Activated naive CD8-positive, alpha-beta T cell treated with anti-CD3 and anti-CD28 coated beads, Interleukin-2, amount 50 U/mL, for 24 hours (primary cell): ENCODE measurements at places on chromosomes 4 and X.

DNA sequence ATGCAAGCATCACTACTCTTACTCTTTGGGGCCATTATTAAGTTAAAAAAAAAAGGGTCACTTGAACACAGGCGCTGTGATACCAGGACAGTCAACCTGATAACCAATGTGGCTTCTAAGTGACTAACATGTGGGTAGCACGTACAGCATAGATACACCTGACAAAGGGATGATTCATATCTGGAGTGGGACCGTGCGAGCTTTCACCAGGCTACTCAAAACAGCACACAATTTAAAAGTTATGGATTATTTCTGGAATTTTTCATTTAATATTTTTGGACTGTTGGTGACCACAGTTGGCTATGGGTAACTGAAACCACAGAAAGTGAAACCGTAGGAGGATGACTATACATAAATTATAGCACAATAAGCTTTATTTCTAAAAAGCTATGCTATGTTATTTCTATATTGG, 113.8 kb upstream of the STIM2 start:
- peak; percentile 29 for DNase-seq

GRCh38 chr4:102759831-102760644, 730 bp downstream of the MANBA start:
- no peak for DNase-seq

DNA sequence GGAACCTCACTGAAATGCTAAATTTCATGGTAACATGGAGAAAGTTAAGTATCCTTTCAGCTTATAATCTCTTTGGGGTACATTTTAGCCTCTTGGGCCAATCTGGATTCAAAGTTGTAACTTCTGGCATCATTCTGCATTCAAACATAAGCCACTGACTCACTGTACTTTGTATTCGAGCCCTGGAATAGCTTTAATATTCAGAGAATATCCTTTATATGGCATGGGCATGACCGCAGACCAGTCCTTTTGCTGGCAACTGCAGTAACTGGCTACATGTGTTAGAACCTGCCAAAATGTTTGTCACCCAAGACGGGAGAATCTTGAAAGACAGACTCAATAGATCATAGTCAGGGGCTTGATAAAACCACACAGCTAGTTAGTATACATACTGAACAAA, 3.3 kb downstream of the GASK1B start:
- no peak for DNase-seq

GRCh38 chr4:113745711-113746110, 15.8 kb downstream of the CAMK2D start:
- DNase-seq, result no peak

- DNase-seq, result no peak
Measured at GRCh38 chrX:24282381-24283126, 31.3 kb downstream of the SUPT20HL2 start.

DNA sequence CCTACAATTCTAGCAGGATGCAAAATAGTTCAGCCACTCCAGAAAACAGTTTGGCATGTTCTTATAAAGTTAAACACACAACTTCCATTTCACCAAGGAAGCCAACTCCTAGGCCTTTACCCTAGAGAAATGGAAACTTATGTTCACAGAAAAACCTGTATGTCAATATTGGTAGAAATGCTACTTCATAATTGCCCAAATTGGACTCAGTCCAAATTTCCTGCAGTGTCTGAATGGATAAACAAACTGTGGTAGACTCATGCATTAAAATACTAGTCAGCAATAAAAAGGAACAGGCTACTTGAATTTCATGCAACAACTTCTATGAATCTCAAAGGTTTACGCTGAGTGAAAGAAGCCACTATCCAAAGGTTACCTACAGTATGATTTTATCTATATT, 1738.8 kb upstream of the IGFBP7 start:
- no peak for DNase-seq

- no peak for DNase-seq
Measured at GRCh38 chr4:108227923-108228322, 59.2 kb upstream of the LEF1 start.

GRCh38 chrX:96776966-96777365, 92.3 kb downstream of the DIAPH2 start:
- DNase-seq, result no peak

GRCh38 chr4:2249526-2250356, 7.8 kb upstream of the HAUS3 start:
- DNase-seq, result no peak

GRCh38 chr4:188942606-188943005, 803.4 kb downstream of the TRIML1 start:
- no peak for DNase-seq

GRCh38 chr4:69773484-69773883, 13.1 kb upstream of the SULT1B1 start:
- no peak for DNase-seq

DNA sequence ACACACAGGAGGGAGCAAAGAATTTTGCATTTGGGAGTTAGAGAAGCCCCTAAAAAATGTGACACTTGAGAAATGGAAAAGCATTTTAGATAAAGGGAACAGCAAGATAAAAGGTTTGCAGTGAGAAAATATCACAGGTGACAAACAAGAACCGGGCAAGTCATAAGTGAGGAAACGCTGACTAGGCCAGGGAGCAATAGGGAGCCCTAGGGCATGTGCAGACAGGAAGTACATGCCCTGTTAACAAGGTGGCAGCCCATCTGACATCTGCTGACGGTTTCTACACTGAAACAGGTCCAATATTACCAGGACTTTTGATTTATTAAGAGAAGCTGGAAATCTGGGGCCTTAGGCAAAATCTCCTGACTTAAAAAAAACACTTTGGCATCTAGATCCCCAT, 4.0 kb upstream of the IL13RA1 start:
- no peak for DNase-seq

- DNase-seq, result no peak
Measured at GRCh38 chrX:64570204-64570603, 175.0 kb upstream of the MTMR8 start.

DNA sequence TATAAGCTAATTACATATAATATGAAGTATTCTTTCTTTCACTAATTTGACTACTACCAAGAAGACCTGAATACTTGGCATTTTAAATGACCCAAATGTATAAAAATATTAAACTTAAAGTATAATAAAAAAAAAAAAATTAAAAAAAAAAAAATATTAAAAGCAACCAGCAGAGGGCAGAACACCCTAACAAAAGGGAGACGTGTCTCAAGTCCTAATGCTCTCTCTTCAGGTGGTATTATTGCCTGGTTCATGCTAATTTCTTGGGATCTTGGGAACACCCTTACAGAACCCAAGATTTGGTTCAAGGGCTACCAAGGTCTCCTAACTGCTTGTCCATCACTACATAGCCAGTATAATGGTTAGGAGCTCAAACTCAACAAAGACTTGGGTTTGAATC, 754.8 kb downstream of the RAB28 start:
- DNase-seq, result no peak

GRCh38 chrX:38347136-38347535, 5.3 kb upstream of the OTC start:
- no peak for DNase-seq

DNA sequence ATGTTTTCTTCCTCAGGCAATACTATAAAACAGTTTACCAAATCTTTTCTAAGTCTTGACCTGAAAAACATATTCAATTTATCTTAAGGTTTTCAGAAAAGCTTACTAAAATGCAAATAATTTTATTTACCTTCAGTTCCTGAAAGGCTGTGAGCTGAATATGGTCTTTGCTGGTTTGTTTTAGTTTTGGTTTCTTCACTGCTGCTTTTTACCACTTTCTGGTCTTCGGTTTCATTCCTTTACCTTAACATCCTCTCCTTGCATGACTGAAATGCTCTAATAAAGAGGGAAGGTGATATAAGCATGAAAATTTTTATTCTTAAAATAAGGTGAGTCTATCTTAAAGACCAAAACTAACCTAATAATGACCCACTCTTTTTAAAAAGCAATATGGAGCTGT, 97.1 kb upstream of the NRK start:
- DNase-seq, result no peak

- no peak for DNase-seq
Measured at GRCh38 chr4:76977736-76978350, 28.3 kb downstream of the SEPTIN11 start.

- no peak for DNase-seq
Measured at GRCh38 chr4:5899881-5900280, 7.0 kb upstream of the CRMP1 start.

GRCh38 chr4:70681704-70682103, 6.6 kb upstream of the UTP3 start:
- DNase-seq, result no peak

DNA sequence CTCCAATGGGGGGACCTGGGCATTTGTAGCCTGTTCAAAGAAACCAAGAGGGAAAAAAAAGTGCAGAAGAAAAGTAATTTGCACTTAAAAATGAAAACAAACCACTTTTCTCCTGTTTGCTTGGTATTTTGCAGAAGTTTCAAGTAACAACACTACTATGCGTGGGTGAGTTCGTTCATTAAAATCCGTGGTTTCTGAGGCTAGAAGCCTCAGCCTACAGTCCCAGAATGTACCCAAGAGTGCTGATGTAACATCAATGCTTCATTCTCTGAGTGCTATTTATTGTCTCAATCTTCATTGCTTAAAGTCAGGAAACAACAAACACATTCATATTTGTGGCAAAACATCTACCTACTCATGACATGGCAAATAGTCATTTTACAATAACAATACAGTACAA, 29.2 kb downstream of the LGI2 start:
- no peak for DNase-seq

GRCh38 chrX:105723966-105724735, 98.2 kb upstream of the NRK start:
- DNase-seq, result no peak

DNA sequence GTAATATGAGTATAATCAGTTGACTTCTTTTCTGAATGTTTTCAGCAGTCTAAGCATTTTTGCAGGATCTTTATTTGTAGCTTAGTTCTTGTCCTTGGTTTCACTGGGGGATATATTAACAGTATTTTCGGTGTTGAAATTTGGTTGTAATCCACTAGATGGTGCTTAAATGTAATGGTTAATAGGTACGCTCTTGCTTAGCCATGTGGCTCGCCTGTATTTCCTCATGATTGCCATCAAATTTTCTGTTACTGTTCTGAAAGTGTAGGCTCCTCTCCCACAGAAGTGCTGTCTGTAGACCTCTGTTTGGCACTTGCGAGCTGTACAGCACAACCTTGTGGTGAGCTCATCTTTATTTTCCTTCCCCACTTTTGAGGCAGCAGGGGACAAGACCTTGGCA, 3.9 kb upstream of the FAAH2 start:
- no peak for DNase-seq

DNA sequence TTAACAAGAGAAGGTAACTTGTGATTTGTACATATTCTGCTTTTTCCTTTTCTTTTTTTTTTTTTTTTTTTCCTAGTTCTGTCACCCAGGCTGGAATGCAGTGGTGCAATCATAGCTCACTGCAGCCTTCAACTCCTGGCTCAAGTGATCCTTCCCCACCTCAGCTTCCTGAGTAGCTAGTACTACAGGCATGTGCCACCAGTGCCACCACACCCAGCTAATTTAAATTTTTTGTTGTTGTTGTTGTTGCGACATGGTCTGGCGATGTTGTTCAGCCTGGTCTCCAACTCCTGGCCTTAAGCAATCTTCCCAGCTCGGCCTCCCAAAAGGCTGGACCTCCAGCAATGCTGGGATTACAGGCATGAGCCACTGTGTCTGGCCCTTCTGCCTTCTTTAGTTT, 1.5 kb upstream of the TACR3 start:
- DNase-seq, result no peak

DNA sequence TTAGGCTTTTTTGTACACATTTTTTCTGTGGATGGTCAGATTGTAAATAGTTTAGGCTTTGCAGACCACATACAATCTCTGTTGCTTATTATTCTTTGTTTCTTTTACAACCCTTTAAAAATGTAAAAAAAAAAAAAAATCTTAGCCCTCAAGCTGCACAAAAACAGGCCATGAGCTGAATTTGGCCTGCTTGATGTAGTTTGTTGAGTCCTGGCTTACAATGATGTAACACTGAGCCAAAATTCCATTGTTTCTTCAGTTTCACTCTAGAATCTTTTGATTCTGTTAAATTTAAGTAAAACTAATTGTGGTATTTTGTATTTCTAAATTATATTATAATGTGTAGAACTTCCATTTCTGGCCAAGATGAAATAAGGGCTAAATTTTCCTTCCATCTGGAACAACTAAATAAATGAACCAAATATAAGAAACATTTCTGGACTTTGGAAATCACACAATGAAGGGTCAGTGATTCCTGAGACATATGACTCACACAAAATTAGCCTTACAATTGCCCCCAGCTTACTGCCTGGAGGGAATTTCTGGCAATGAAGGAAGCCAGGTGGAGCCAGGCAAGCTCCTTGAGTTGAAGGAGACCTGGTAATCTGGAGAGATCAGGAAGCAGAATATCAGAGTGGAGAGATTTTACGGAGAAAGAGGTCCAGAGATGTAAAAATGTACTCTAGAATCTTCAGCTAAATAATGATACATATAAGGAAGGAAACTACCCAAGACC, 29.8 kb downstream of the IQCM start:
- no peak for DNase-seq

DNA sequence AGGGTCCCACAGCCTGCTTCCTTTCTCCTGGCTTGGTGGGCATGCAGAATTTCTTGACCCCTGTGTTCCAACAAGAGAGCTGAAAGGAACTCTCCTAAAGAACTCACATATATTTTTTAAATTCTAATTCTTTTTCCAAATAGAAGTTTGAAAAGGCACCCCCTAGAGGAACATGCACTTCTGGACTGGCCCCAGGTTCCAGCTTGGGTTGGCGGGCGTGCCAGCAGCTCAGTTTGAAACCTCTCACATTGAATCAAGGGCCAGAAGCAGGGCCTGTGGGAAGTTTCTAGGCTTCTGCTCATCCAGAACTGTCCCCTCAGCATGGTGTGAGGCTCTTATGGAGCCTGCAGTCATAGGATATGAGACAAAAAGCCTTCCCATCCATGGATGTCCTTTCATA, 132.6 kb downstream of the ATG4A start:
- DNase-seq, result no peak

GRCh38 chrX:19886375-19886774, 1.0 kb downstream of the SH3KBP1 start:
- no peak for DNase-seq

- peak; percentile 18 for DNase-seq
Measured at GRCh38 chr4:139735381-139736273, 70.0 kb downstream of the MGST2 start.

GRCh38 chr4:185598846-185599552, 63.7 kb upstream of the PDLIM3 start:
- DNase-seq, result no peak

DNA sequence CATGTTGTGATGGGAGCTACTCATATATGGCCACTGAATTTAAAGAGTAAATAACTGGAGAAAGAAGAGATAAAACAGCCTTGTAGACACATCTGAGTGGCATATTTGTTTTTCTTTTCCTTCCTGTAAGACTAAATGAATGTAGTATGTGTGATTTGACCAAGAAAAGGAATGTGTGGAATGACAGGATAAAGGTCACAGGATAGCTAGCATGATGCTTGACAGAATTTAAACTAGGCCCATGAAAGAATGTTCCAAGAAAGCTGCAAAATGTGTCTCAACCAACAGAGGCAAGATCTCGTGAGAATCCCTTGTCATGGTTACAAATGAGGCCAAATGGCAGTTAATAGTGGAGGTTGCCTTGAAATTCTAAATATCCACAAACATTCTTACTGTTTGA, 137.0 kb downstream of the KCNIP4 start:
- DNase-seq, result no peak

GRCh38 chr4:70759627-70760026, 37.9 kb downstream of the RUFY3 start:
- no peak for DNase-seq
